ENCODE measurements at places on chromosomes 16 and 17.

DNA sequence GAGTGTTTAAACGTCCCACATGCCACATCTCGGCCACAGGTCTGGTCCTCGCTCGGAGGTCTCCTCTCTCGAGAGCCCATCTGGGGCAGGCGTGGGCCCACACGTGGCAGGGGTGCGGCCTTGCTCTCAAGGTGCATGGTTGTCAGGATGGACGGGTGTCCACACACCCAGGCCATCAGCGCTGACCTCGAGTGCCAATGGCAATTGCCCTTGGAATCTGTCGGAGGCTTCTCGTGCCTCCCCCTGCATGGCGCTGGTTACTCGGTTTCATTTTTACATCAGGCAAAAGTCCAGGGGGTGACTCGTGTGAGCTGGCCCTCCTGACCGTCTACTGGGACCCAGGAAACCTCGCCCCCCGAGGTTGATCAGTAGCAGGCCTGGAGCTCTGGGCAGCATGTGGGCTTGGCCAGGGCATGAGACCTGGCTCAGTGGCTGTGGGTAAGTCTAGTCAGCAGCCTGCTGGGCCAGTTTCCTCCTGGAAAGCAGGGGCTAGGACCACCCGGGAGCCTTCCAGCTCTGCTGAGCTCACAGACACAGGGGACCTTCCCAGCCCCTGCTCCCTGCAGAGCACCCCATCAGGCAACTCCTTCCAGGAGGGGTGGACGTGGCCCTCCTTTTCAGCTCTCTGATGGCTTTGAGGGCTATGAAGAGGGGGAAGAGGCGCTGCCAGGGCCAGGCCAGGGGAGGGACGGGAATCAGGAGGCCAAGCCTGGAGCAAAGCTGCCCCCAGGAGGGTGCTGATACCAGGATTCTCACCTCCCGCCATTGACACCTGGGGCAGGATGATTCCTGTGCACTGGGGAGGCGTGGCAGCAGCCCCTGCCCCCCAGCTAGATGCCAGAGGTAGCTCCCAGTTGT is 3.7 kb upstream of the ZNF469 start:
- no peak for DNase-seq

GRCh38 chr17:40457369-40457768 is 14.1 kb downstream of the IGFBP4 start:
- no peak for DNase-seq

DNA sequence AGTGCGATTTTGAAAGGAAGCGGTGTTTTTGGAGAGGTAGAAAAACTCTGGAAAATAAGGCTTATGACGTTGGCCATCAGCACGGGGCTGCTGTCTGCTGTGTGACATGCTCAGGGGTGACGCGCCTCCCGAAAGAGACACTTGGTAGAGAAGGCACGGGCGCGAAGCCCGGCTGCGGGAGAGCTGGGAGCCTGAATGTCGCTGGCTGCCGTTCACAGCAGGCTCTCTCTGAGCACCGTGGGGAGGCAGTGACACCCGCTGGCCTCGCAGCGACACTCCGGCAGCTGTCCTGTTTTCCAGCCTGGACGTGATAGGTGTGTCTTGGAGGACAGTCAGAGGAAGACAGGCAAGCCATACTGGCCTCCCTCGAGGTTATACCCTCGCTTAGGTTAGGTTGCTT is 759.1 kb upstream of the RBFOX1 start:
- DNase-seq, result no peak

- DNase-seq, result no peak
Observed at GRCh38 chr17:2061441-2061958, 6.6 kb downstream of the HIC1 start.
